ENCODE measurements at places on chromosomes 2 and 18. TPM values are rescaled to one million over a fixed set of nuclear protein-coding genes. Genes with fewer than 3 reads are reported as not detected.

GRCh38 chr18:68721681-68722583 lies 7.0 kb upstream of the TMX3 start:
- no peak for DNase-seq
- H3K4me3 ChIP-seq = no peak overlapping the region
- no peaks in the 10 kb centered on the region for H3K36me3 ChIP-seq
- no peaks in the 10 kb centered on the region for H3K27me3 ChIP-seq
- H3K4me1 ChIP-seq = no peaks in the 10 kb centered on the region

GRCh38 chr2:134462791-134463698 lies 209.2 kb downstream of the MGAT5 start:
- H3K27me3 ChIP-seq = no peaks in the 10 kb centered on the region
- no peaks in the 10 kb centered on the region for H3K36me3 ChIP-seq
- DNase-seq = no peak
- no peak overlapping the region for H3K4me3 ChIP-seq

The KIAA2012 gene
- total RNA-seq = not detected

The MC2R gene
- not detected for total RNA-seq

GRCh38 chr2:216849987-216850386 lies 9.9 kb downstream of the TNP1 start:
- H3K4me3 ChIP-seq = no peak overlapping the region
- H3K27ac ChIP-seq = no peak overlapping the region
- H3K27me3 ChIP-seq = peaks cover 26% of the 10 kb centered on the region
- H3K4me1 ChIP-seq = no peaks in the 10 kb centered on the region
- no peak for DNase-seq

The MC5R gene
- not detected for total RNA-seq

GRCh38 chr2:96097951-96098823 lies 18.2 kb downstream of the ADRA2B start:
- H3K4me3 ChIP-seq = no peak overlapping the region
- DNase-seq = no peak
- no peaks in the 10 kb centered on the region for H3K36me3 ChIP-seq
- H3K27ac ChIP-seq = no peak overlapping the region
- no peaks in the 10 kb centered on the region for H3K4me1 ChIP-seq
- H3K27me3 ChIP-seq = no peaks in the 10 kb centered on the region

DNA sequence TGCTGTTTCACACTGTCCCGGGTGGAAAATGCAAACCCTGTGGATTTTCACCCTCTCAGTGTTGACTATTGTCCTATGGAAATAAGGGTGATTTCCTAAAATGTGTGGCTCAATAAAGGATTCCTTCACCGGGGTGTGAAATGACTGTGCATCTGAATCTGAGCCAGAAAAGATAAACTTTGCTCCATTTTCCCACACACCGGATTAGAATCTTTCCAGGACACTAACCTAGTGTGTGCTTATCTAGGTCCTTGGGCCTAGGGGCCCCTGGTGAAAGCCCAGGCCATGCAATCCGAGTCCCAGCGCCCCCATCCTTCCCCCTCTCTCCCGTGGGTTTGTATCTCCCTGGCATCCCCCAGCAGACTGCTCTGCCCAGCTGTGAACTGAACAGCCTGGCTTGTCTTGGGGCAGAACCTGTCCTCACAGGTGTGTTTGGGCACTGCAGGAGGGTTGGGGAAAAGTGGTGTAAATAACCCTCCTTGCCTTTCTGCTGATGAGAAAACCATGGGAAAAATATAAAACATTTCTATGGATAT lies 17.3 kb downstream of the KLHL29 start:
- H3K27ac ChIP-seq = no peak overlapping the region
- DNase-seq = no peak
- H3K27me3 ChIP-seq = no peaks in the 10 kb centered on the region
- no peak overlapping the region for H3K4me3 ChIP-seq
- H3K4me1 ChIP-seq = no peaks in the 10 kb centered on the region

- 0 out of 2 replicates have a peak, but pooled peaks cover 2% of the 10 kb centered on the region for H3K36me3 ChIP-seq
- H3K4me1 ChIP-seq = peaks cover 36% of the 10 kb centered on the region
- peak within 1 kb of the TSS; percentile 76 for H3K4me3 ChIP-seq
- no peak for DNase-seq
Measured at GRCh38 chr2:73284296-73285158, at the start of gene FBXO41. Gene FBXO41 (minus strand): TSS chr2:73284478. CDS start chr2:73269630, 14,848 bp downstream.

GRCh38 chr2:182229297-182229696 lies 197.5 kb downstream of the PDE1A start:
- H3K4me3 ChIP-seq = no peak overlapping the region
- no peak for DNase-seq
- H3K36me3 ChIP-seq = no peaks in the 10 kb centered on the region
- H3K27me3 ChIP-seq = no peaks in the 10 kb centered on the region

The CABLES1 gene
- total RNA-seq = 7.7 TPM

The CNTNAP5 gene
- total RNA-seq = not detected

DNA sequence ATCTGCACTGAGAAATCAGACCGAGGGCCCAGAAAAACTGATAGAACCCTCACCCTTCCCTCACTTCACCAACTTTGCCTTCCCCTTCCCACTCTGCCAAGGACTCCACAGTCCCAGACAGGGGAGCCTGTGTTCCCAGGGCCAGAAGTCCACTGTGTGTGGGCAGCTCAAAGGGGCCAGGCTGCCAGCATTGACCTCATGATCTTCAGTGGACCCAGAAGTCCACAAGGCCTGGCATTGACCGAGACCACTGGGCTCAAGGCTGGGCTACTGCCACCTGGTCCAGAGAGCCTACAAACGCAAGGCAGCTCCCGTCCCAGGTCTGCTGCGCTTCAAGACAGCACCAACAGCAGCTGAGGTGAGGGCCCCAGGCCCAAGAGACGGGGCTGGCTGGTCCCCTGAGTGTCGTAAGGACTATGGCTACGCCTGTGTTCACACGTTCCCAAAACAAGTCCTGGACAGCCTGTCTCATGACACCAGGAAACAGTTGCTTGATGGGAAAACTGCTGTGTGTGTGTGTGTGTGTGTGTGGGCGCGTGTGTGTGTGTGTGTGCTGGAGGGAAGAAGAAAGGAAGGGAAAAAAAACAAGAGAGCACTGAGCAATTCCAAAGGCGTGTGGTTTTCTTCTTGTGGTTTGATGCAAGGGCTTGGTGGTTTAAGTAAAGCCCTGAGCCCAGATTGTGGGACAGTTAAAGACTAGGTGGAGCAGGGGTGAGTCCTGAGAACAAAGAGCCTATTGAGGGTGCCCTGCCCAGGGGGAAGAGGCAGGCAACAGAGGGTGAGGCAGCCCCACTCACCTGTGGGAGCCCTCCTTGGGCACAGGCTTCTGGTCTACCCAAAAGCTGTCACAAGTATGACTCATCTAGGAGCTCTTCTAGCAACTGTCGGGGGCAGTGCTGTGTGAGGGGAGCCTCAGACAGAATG lies 46.6 kb upstream of the ZBTB7C start:
- peaks cover 15% of the 10 kb centered on the region for H3K4me1 ChIP-seq
- no peaks in the 10 kb centered on the region for H3K36me3 ChIP-seq
- peak; percentile 83 for DNase-seq
- no peak overlapping the region for H3K4me3 ChIP-seq
- peaks cover 20% of the 10 kb centered on the region for H3K27me3 ChIP-seq

The NAT8 gene
- total RNA-seq = not detected

- H3K4me1 ChIP-seq = no peaks in the 10 kb centered on the region
- no peak overlapping the region for H3K4me3 ChIP-seq
- H3K27me3 ChIP-seq = no peaks in the 10 kb centered on the region
- no peak for DNase-seq
- H3K36me3 ChIP-seq = peaks cover 2% of the 10 kb centered on the region
Measured at GRCh38 chr2:159183346-159183745, 103.2 kb downstream of the WDSUB1 start.

The PHOSPHO2 gene
- 2.8 TPM for total RNA-seq

DNA sequence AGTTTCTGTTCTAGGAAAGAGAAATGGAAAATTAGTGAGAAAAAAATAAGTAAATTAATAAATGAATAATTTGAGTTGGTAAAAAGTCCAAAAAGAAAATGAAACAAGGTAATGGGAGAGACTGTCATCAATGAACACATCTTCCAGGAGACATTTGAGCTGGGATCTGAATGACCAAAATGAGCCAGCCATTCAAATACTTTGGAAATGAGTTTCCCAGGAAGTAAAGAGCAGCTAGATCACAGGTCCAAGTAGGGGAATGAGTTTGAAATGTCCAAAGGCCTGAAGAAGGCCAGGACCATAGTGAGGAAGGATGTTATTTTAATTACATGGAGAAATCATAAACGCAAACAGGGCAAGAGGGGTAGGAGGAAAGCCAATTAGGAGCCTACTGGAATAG lies 6.6 kb upstream of the DNAH7 start:
- no peak overlapping the region for H3K27ac ChIP-seq
- H3K36me3 ChIP-seq = no peaks in the 10 kb centered on the region
- H3K27me3 ChIP-seq = no peaks in the 10 kb centered on the region
- no peak overlapping the region for H3K4me3 ChIP-seq

DNA sequence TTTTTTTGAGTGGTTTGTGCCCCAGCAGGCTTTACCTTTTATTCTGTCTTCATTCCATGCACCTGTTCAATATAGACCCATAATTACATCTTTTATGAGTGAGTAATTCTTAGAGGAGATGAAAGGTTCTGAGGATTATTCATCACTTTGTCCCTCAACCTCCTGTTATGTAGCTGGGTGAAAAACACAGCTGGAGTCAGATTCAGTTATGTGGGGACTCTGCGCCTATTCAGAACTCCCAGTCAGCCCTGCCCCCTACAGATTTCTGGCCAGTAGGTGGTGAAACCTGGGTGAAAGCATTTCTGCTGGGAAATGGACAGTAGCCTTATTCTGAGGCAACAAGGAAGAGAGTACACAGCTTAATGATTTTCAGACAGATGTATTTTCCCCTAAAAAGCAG lies 107.8 kb downstream of the MGAT5 start:
- peaks cover 5% of the 10 kb centered on the region for H3K4me1 ChIP-seq
- H3K36me3 ChIP-seq = no peaks in the 10 kb centered on the region
- H3K27me3 ChIP-seq = no peaks in the 10 kb centered on the region
- no peak overlapping the region for H3K4me3 ChIP-seq

GRCh38 chr2:10831400-10831985 lies 18.9 kb upstream of the PDIA6 start:
- H3K27me3 ChIP-seq = no peaks in the 10 kb centered on the region
- no peaks in the 10 kb centered on the region for H3K36me3 ChIP-seq
- no peak for DNase-seq
- H3K4me3 ChIP-seq = no peak overlapping the region

DNA sequence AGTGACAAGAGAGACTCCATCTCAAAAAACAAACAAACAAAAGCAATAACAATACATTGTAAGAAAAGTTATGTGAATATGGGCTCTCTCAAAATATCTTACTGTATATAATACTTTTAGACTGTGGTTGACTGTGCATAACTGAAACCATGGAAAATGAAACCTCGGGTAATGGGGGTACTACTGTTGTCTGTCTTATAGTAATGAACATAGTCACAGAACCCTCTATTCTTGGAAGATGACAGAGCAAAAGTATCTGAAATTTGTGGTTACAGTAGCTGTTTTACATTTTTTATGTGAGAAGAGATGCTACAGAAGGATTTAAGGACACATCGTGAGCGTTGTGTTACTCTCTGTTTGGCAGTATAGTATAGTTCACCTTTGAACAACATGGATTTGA lies 60.5 kb downstream of the MAP4K4 start:
- H3K4me1 ChIP-seq = peaks cover 33% of the 10 kb centered on the region
- no peaks in the 10 kb centered on the region for H3K36me3 ChIP-seq
- H3K27me3 ChIP-seq = no peaks in the 10 kb centered on the region
- no peak for DNase-seq
- no peak overlapping the region for H3K27ac ChIP-seq
- H3K4me3 ChIP-seq = no peak overlapping the region

DNA sequence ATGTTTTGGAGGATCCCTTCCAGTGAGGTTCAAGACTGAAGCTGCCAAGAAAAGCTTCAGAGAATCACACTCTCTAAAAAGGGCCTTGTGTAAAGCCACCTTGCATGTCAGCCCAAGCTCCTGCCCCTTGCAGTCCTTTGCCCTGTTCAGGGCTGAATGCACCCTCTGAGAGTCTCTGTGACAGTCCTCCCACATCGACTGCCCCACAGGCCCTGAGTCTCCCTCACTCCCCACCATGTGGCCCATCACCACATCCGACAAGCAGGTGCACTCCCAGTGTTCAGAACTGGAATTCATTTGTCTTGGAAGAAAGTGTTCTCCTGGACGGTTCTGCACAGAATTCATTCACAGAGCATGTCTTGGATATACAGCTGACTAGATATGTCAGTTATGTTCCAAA lies 31.0 kb downstream of the BCL11A start:
- no peaks in the 10 kb centered on the region for H3K4me1 ChIP-seq
- H3K27ac ChIP-seq = no peak overlapping the region
- no peaks in the 10 kb centered on the region for H3K36me3 ChIP-seq
- DNase-seq = no peak
- H3K27me3 ChIP-seq = peaks cover 19% of the 10 kb centered on the region
- no peak overlapping the region for H3K4me3 ChIP-seq

The SLC66A2 gene
- 44.9 TPM for total RNA-seq

GRCh38 chr2:86646865-86647264 lies 23.2 kb upstream of the RNF103 start:
- no peaks in the 10 kb centered on the region for H3K27me3 ChIP-seq
- no peak for DNase-seq
- no peak overlapping the region for H3K4me3 ChIP-seq
- H3K27ac ChIP-seq = no peak overlapping the region
- H3K36me3 ChIP-seq = no peaks in the 10 kb centered on the region
- no peaks in the 10 kb centered on the region for H3K4me1 ChIP-seq

DNA sequence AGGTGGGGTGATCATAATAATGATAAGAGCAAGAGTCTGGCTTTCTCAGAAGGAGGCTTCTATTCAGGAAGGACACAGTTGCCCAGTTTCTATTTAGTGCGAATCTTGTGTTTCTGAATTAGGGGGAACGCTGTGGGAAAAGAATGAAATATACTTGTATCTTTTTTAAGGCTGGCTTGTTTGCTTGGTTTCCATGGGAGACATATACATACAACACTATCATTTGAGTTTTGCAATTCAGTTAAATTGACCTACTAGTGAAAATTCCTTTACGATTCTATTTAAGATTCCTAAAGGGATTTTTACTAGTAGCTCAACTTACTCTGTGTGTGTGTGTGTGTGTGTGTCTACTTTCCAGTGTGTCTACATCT lies 24.7 kb upstream of the ANKRD62 start:
- H3K4me1 ChIP-seq = no peaks in the 10 kb centered on the region
- H3K27ac ChIP-seq = peak overlapping the region; percentile 17
- no peaks in the 10 kb centered on the region for H3K27me3 ChIP-seq
- no peak for DNase-seq

DNA sequence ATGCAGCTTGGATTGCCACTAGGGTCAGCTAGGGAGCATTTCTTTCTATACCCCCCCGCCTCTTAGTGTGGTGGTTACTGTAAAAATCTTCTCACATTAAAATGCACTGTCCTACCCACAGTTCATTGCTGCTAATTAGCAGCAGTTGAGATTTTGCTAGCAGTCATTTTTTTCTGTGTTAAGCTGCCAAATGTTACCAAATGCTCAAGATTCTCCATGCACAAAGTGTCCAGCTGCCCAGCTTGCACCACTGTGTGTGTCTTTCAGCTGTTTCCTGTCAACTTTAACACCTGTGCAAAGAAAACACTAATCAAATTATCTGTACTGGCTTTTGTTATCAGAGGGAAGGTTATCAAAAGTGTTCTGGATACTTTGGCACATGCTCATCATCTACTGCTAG lies 679.3 kb downstream of the NR4A2 start:
- H3K4me1 ChIP-seq = no peaks in the 10 kb centered on the region

Measured in HCT116 (cell line).